ENCODE measurements at places on chromosomes 3 and 15. TPM values are rescaled to one million over a fixed set of nuclear protein-coding genes. Genes with fewer than 3 reads are reported as not detected.
A peak's percentile ranks its signal among the peaks of the same experiment; 100 is the strongest.

The LYZL4 gene
- not detected for total RNA-seq

DNA sequence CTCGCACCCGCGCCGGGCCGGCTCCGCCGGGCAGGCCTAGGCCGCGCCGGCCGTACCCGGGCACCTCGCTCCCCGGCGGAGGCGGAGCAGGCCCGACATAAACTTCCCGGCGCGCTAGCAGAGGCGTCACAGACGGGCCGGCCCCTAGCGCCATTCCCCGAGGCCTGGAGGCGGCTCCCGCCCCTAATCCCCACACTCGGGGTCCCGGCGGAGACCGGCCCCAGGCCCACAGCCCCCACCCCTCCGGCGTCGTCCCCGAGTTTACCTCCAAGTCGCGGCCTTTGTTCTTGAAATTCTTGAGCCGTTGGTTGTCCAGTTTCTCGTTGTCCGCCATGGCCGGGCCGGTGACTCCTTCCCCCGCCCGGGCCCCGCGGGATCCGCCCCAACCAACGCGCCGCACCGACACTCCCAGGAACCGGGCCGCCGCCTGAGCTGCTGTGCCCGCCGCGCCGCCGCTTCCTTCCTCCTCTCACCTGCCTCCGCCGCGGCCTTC, 376 bp downstream of the KPNA4 start:
- DNase-seq = no peak

- DNase-seq = no peak
Measured at GRCh38 chr15:63318344-63318743, 40.9 kb downstream of the APH1B start.

GRCh38 chr3:159604151-159604581, 384.5 kb upstream of the IL12A start:
- peak; percentile 38 for DNase-seq

DNA sequence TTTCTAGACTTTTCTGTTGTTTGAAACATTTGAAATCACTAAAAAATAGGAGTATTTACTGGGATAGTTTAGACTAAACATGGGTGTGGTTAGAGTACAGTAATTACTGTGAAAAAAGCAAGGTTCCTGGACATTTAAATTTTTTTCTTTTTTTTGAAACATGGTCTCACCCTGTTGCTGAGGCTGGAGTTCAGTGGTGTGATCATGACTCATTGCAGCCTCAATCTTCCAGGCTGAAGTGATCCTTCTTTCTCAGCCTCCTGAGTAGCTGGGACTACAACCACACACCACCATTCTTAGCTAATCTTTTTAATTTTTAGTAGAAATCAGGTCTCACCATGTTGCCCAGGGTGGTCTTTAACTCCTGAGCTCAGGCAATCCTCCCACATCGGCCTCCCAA, 20.4 kb upstream of the CELF6 start:
- DNase-seq = no peak

DNA sequence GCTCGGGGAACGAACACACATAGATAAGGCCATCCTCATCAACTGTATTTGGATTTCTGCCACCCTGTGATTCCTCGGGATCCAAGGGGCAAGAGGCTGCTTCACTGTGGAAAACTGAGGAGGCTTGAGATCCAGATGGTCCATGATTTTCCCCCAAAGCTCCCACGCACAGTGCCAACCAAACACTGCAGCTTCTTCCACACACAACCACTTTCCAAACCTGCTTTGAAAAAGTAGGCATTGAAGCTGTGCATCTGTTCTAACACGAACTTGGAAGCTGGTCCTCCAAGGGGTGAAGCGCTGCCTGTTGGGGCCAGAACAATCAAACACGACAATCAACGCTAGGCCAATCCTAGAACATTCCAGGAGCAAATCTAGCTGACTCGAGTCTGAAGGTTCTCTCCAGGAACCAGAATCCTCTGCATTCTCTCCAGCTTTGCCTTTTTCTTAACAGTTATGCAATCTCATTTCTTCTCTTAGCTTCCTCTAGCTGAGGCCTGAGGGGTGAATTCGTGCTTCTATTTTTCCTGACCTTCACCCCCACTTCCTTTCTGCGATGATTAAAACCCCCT, 104.4 kb downstream of the LRRK1 start:
- no peak for DNase-seq

GRCh38 chr3:163508206-163508605, 1570.1 kb downstream of the SI start:
- DNase-seq = no peak

The C3orf80 gene
- total RNA-seq = 1.2 TPM

The LRTM1 gene
- total RNA-seq = not detected

GRCh38 chr3:146590521-146590920, 14.6 kb downstream of the PLSCR5 start:
- DNase-seq = no peak

- no peak for DNase-seq
Measured at GRCh38 chr15:71802770-71803169, 7.6 kb upstream of the NR2E3 start.

The THBS1 gene
- 67.3 TPM for total RNA-seq

DNA sequence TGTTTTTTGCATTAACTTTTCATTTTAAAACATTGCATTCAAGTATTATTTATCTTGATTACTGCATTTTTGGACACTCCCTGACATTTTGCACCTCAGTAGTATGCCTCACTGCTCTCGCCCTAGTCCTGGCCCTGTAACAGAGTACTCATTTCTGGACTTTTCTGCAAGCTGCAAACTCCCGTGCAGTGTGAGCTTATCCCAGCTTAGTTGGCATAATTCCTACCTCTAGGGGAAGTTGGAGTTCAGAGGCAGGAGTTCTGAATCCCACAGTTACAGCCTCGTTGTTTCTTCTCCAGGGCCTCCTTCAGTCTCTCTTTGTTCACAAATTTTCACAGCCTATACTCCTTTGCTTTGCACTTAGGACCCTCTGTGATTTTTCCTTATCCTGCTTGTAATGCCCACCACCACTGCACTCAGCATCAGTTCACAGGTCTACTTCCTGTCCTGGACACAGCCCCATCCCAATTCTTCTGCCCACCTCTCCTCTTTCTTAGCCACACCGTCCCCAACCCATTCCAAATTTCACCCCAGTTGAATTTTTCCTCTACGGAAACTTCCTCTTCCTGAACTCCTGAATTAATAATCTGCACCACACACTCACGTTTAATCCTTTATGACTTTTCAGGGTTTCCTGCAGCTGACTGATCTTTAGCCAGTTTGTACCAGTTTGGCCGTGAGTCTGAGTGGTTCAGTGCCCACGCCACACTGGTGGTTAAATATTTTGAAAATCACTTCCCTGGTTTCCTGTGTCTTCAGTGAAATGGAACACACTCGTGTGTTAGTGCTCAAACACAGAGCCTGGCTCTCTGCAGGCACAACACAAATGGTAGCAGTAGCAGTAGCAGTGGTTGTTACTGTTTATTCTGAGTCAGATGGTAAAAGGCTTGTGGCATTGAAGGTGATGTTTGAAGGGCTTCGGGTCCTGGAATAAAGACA, 6.3 kb upstream of the CTSH start:
- DNase-seq = no peak

GRCh38 chr3:172653004-172653572, 57.8 kb downstream of the NCEH1 start:
- no peak for DNase-seq

DNA sequence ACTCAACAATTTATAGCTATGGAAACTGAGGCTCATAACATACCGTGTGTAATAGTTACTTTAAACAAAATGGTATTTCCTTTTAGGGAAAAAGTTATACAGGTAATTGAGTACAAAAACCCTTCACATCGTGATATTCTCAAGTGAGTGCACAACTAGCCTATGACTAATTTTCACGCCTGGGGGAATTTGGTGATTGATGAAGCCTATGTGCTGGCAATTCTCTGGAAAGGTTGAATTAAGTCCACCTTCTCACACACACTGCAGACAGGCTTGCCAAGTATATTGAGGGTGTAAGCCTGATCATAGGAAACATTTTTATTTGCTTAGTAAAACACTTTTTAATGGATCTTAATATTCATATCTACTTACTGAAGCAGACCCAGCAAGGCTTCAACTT, 41.3 kb upstream of the ROBO2 start:
- peak; percentile 37 for DNase-seq

The GLDN gene
- not detected for total RNA-seq

DNA sequence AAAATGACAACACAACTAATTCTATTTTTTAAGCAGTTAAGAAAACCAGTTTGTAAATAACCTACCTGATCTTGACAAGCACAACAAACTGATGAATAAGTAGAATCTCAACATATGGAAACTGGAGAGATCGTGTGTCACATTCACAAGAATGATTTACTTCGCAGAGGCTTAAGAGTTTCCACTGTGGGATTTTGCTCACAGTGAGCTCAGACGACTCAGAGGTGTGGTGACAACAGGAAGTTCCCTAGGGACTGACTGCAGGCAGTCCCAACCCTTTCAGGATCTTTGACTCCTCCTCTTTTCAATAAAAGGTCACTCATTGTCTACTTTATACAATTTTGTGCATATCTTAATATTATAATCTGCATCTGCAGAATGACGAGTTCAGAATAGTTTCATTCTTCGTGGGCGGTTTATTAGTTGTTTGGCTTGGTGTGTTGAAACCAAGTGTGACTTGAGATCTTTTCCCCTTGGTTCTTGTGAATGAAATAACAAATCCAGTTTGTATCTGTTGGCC, at the start of gene LIPH:
TSS of gene LIPH (minus strand) at position 231 of the 520 bp plus-strand sequence. CDS start at position 114, 117 bp downstream.
- DNase-seq = no peak

- DNase-seq = no peak
Measured at GRCh38 chr3:42667523-42668412, 14.3 kb downstream of the ZBTB47 start.

DNA sequence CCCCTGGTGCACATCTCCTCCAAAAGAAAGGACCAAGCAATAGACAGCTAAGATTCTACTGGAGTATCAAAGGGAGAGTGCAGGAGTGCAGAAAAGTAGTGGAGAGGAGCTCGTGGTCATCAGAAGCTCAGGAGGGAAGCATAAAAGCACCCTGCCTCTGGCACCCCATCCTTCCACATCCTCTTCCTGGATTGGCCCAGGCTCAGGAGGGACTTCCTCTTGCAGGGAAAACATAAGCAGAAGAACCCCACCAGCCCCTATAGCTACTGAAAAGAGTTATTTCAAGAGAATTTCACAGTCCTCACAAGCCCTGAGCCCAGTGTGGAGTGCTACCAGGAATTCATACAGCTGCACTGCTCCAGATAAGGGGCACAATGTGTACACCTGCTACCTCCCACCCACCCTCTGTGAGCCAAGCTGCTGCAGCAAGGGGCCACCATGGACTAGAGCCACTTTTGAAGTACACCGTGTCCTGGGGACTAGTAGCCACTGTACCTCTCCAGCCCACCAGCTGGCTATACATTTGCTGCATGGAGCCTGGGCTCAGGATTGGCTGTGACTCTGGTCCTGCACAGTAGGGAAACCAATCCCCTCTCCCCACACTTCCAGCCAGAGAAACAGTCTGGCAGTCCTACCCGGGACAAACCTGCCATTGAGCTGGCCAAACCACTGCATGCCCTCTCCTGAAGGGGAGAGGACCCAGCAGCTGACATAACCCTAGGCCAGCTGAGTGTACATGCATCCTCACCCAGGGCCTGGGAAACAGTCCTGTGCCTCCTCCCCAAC, 43.0 kb downstream of the CD200R1 start:
- no peak for DNase-seq

DNA sequence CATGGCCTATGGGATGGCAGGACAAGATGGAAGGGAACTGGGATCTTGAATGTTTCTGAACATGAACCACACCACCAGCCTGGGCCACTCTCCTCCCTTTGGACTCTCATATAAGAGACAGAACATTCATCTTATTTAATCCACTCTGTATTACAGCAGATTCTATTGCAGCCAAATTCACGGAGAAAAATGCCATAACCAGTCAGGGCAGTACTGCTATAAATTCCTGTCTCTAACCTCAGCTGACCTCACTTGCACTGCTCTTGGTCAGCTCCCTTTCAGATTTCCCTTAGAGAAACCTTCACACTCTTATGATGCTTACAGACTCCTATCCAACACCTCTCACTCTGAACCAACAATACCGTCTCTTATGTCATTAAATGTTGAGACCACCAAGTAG, 101.4 kb downstream of the RYK start:
- no peak for DNase-seq

- DNase-seq = no peak
Measured at GRCh38 chr15:26628879-26629529, 143.9 kb downstream of the GABRB3 start.

GRCh38 chr3:127899766-127900165, 15.3 kb upstream of the KBTBD12 start:
- DNase-seq = no peak

The CFAP44 gene
- 2.4 TPM for total RNA-seq

- DNase-seq = no peak
Measured at GRCh38 chr3:161156936-161157335, 51.8 kb upstream of the B3GALNT1 start.

The CNTN4 gene
- 16.5 TPM for total RNA-seq

The PCYT1A gene
- total RNA-seq = 62.7 TPM

DNA sequence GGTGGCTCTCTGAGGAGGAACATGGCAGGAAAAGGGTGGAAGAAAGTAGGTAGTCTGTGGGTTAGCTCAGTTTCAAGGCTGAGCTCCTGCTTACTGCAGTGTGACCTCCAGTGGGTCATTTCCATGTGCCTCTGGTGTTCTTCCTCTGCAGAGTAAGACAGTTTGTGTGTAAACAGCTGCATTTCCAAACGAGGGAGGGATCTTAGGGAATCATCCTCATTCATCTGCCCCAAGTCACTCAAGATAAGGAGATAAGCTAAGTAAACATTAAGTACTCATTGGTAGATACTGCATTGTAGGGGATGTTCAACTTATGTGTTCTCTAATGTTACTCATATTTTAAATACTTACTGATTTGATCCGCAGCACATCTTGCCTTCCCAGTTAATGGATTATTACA, 83.6 kb downstream of the CLSTN2 start:
- no peak for DNase-seq

- DNase-seq = no peak
Measured at GRCh38 chr3:21310161-21310560, 440.8 kb downstream of the ZNF385D start.

GRCh38 chr15:65945616-65946015, 76.3 kb downstream of the RAB11A start:
- no peak for DNase-seq

GRCh38 chr3:139540651-139541531, 1.3 kb upstream of the RBP1 start:
- no peak for DNase-seq

DNA sequence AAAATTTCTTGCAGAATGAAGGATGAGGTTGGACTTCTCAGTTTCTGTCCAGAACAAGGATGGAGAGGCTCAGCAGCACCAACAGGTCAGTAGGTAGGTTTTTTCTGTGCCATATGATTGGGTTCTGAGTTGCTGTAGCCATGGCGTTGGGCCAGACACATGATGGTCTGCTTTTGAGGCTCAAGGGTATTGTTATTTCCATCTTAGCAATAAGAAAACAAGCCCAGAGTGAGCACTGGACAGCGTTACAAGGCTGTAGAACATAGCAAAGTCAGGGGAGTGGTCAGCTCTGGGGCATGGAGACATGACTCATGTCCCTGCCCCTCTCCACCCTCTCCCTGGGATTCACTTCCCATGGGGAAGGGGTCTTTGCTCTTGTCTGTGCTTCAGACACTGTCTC, 137.6 kb upstream of the TOPAZ1 start:
- DNase-seq = no peak

- no peak for DNase-seq
Measured at GRCh38 chr15:58962662-58963565, 24.5 kb upstream of the RNF111 start.

Data from kidney epithelial cell (primary cell).